ENCODE measurements at places on chromosomes 16 and 17. TPM values are rescaled to one million over a fixed set of nuclear protein-coding genes. Genes with fewer than 3 reads are reported as not detected.

Gene OMG
- not detected for total RNA-seq

Gene ACSM2A
- total RNA-seq: not detected

Gene SLC47A1
- not detected for total RNA-seq

Gene PAGR1
- 44.8 TPM for total RNA-seq

Gene PABPN1L
- not detected for total RNA-seq

Gene RUNDC3A
- total RNA-seq: not detected

Gene CACNG1
- total RNA-seq: not detected

Gene PFN1
- 275 TPM for total RNA-seq

Gene DNAJA2
- total RNA-seq: 52.1 TPM

Gene CXCL16
- 0.79 TPM for total RNA-seq

Gene KRTAP9-2
- total RNA-seq: not detected

Gene ADGRG3
- not detected for total RNA-seq

Gene PPP1R27
- not detected for total RNA-seq

Gene LRRC37B
- 13.3 TPM for total RNA-seq

Gene CLDN6
- total RNA-seq: 5.6 TPM

Gene GLIS2
- 2.0 TPM for total RNA-seq

Gene KRT24
- 573 TPM for total RNA-seq

Gene NLRC5
- total RNA-seq: 0.43 TPM

Gene SGCA
- total RNA-seq: 0.11 TPM

Gene PLEKHG4
- 22.2 TPM for total RNA-seq

Gene CCDC200
- total RNA-seq: not detected

Gene PLA2G10
- 0.43 TPM for total RNA-seq

Gene PLK1
- 12.4 TPM for total RNA-seq

Gene TOX3
- total RNA-seq: not detected

Gene HAGHL
- 17.0 TPM for total RNA-seq

Gene GLYR1
- 35.7 TPM for total RNA-seq

Gene FOXN1
- total RNA-seq: not detected

Gene TUBG1
- total RNA-seq: 12.6 TPM

Gene DNAH3
- total RNA-seq: 0.11 TPM

Gene CD79B
- not detected for total RNA-seq

Gene CTDNEP1
- total RNA-seq: 28.7 TPM
